ENCODE measurements at places on chromosomes 12 and 14.
A peak's percentile ranks its signal among the peaks of the same experiment; 100 is the strongest.

DNA sequence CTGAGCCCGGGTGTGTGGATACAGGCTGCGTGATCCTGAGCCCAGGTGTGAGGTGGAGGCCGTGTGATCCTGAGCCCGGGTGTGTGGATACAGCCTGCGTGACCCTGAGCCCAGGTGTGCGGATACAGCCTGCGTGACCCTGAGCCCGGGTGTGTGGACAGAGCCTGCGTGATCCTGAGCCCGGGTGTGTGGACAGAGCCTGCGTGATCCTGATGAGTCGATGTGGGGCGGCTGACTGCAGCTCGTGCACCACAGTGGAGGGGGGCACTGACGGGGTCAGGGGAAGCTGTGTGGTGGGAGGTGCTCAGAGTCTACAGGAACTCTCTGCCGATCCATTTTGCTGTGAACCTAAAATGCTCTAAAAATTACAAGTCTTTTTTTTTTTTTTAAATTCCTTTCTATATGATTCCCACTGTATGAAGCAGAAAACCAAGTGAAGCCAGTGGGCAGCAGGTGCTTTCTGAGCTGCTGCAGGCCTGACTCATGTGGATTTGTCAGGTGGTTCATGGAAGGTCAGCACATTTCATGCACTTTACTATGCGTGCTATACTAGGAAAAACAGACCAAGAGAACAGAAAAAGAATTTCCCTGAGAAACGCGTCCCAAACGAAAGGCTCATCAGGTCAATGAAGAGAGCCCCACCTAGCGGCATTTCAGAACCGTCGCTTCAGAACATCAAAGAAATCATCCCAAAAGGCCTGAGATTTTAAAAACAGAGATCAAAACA lies 19.3 kb downstream of the BRF1 start:
- no peak for DNase-seq

GRCh38 chr14:31060253-31060875 lies 34.2 kb upstream of the STRN3 start:
- DNase-seq: no peak

GRCh38 chr12:6620137-6620884 lies 13.1 kb upstream of the CHD4 start:
- no peak for DNase-seq

DNA sequence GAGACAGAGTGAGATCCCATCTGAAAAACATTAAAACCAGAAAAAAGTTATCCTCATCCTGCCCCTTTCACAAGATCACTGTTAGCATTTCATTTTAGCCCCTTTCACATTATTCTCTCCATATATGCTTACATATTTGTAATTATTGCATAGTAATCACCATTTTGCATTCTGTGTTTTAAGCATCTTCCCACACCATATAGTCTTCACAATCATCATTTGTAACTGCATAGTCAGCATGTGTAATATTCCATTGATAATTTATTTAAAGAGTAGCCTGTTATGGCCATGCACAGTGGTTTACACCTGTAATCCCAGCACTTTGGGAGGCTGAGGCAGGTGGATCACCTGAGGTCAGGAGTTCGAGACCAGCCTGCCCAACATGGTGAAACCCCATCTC lies 11.8 kb downstream of the PAPLN start:
- DNase-seq: no peak

- no peak for DNase-seq
These were observed 142.0 kb downstream of the ETNK1 start for GRCh38 chr12:22766911-22767420.

DNA sequence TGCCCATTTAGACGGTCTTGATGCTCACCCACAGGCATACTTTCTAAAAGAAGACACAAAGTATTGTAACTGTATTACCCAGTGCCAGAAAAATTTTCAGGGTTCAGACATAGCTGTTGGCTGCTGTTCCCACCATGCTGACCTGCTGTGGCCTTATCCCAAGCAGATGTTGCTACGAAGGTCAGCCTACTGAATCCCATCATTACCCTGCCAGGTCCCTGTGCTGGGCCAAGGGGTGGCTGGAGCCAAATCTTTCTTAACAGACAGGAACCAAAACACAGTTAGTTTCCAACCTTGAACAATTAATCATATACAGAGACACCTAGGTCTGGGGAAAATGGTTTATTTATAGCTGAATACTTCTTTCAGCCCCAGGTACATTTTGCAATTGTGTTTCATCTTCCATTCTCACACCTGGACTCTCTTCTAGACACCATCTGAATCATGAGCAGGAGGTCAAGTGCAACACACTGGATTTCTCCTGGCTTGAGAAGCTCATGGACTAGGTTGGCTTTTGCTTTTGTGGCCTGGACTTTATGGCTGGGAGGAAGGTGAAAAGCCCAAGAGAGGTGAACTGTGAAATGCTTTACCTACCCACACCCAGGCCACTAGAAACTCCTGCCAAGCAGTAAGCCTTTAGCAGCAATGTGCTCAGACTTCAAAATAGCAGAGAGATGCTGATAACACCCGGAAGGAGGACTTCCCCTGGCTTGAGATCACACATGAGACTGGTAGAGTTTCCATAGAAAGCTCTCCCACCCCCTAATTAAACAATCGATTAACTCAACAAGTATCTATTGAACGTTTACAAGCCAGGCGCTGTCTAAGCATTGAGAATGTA lies 150.1 kb downstream of the SUDS3 start:
- no peak for DNase-seq

GRCh38 chr14:32710231-32710671 lies 228.4 kb upstream of the NPAS3 start:
- no peak for DNase-seq

GRCh38 chr12:25959071-25959961 lies 834 bp downstream of the RASSF8 start:
- DNase-seq: no peak

- DNase-seq: no peak
These were observed 241.5 kb downstream of the SNAPC1 start for GRCh38 chr14:62003701-62004100.

GRCh38 chr14:24422261-24422660 lies 7.2 kb downstream of the CBLN3 start:
- DNase-seq: no peak

DNA sequence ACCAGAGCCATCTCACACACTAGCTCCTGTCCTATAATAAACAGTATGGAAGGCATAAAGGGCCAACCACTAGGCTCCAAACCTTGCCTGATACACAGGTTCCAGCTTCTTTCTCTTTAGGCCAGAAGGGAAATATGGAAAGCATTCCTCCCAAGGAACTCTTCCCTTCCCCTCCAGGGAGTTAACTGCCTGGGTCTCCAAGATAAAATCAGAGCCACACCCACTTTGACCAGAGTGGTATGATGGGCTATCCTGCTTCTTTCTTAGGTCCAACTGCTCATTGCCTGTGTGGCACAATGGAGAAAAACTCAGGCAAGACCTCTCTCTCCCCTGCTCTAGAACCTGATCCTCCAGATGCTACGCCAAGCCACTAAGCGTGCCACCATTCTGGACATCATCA lies 2.1 kb downstream of the TSSK4 start:
- no peak for DNase-seq

- DNase-seq: no peak
These were observed 129.1 kb upstream of the PPFIA2 start for GRCh38 chr12:81888106-81888740.

GRCh38 chr14:34700622-34701130 lies 13.7 kb downstream of the CFL2 start:
- no peak for DNase-seq

DNA sequence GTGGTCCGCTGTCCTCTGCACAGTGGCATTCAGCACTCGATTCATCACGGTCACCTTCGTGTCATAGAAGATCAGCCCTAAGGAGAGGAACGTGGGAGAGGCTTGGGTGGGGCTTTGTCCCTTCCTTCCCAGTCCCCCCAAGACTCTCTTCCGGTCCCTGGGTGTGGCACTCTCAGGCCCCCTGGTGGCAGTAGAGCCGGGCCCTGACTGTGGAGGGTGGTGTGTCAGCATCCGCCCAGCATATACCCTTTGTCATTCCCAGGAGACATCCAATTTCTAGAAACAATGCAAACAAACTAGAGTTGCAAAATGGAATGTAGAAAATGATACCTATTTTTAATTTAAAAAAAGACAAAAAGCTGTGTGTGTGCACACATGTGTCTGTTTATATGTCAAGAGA lies 45.0 kb downstream of the TRAFD1 start:
- DNase-seq: no peak

DNA sequence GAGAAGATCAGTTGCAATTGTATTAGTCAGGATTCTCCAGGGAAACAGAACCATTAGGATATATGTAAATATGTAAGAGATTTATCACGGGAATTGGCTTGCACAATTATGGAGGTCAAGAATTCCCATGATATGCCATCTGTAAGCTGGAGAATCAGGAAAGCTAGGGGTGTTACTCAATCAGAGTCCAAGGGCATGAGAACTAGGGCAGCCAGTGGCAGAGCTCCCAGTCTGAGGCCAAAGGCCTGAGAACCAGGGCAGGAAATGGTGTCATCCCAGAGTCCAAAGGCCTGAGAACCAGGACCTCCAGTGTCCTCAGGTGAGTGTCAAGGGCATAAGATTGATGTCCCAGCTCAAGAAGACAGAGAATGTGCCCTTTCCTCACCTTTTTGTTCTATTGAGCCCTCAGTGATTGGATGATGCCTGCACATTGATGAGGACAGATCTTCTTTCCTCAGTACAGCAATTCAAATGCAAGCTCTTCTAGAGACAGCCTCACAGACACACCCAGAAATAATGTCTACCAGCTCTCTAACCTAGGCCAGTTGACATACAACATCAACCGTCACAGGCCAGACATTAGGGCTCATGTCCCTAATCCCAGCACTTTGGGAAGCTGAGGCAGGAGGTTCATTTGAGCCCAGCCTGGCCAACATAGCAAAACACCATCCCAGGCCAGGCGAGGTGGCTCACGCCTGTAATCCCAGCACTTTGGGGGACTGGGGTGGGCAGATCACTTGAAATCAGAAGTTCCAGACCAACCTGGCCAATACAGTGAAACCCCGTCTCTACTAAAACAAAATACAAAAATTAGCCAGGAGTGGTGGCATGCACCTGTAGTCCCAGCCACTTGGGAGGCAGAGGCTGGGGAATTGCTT lies 34.9 kb upstream of the ZNF740 start:
- no peak for DNase-seq

DNA sequence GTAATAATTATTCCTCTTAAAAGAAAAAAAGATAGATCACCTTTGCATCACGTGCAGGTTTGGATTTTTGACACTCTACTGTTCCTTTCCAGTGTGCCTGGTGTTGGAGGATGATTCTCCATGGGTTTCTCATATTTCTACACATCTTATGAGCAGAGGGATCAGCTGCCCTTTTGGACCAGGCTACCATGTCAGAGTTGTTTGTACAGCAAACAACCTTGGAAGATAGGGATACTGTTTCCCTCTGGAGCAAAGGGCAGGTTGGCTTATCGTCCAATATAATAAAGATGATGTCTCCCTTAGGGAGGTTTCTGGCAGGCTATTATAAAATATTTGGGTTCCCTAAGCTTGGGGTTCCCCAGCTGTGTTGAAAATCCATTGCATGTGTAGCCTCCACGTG lies 42.1 kb downstream of the DAO start:
- no peak for DNase-seq

DNA sequence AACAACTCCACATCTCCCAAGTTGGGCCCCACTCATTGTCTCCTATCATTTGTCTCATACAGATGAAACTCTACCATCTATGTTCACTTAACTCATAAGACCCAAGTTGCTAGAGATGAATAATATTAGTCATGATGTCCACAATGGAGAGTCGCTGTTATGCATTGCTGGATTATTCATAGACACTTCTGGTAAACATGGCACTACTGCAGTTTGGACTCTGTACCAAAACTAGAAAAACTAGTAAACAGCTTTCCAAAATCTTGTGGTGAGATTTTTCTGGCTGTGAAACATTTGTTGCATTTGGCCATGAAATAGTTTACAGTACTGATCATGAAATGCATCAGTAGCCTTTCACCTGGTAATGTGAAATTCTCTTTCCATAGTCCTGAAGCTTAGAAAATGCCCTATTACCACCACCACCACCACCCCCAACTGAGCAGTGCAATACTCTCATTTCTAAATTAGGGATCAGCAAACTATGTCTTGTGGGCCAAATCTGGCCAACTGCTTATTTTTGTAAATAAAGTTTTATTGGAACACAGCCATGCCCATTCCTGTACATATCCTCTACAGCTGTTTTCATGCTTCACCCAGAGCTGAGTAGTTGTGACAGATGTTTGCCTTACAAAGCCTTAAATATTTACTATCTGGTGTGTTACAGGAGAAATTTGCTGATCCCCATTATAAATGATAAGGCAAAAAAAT lies 236.5 kb downstream of the DPF3 start:
- no peak for DNase-seq

- no peak for DNase-seq
These were observed 39.6 kb downstream of the GPATCH2L start for GRCh38 chr14:76191297-76191696.

DNA sequence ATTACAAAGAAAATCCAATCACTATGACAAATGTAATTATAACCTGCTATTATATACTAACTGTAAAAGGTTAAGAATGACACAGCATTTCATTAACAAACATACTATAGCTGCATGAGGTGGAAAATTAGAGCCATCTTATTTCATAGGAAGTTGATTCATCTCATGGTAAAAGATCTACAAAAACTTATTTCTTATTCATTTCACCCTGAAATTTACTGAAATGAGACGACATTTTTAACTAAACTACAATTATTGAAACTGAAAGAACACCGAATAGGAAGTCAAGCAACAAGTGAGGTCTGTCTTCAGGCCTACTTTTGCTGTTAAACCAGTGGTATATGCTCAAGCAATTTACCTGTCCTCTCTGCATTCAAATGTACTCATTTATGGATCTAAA lies 87.2 kb downstream of the CEP83 start:
- DNase-seq: no peak

DNA sequence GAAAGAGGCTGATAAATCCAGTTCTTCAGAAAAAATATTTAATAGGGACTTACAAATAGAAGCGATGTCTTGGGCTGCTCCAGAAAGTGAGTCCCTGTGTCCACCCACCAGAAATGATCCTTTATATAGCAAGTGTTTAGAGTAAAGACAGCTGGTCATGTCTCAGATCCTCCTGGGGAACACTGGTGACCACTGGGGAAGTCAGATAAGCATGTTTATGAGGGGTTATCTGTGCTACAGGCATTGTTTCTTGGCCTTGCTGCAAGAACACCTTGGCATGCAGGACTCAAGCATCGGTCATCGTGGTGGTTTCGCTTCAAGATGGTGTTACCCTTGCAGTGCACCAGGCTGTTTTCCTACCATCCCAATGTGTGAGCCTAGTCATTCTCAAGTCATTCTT lies 27.2 kb downstream of the CPM start:
- no peak for DNase-seq

DNA sequence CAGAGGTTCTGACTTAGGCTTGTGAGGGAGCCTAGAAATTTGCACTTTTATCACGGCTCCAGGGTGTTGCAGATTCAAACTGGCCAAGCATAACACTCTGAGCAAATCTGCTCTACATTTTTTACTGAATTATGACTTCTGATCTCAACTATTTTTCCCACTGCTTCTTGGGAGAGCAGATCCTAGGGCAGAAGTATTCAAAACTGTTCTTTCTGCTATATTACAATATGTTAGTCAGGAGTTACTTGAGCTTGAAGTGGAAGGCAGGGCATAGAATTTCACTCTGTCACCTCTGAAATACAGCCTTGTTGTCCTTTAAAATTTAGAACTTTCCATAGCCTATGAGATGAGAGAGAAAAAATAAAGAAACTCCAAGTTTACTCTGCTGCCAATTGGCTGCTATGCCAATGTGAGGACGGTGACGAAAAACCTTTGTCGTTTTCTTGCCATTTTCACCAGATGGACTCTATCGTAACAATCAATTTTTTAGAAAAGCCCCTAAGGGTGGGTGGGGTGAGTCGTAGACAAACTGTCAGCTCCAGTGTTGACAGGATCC lies 16.4 kb upstream of the KERA start:
- DNase-seq: no peak

- no peak for DNase-seq
These were observed 83.7 kb upstream of the BTG1 start for GRCh38 chr12:92229381-92229780.

GRCh38 chr14:60561845-60562746 lies 53.1 kb downstream of the SIX6 start:
- peak; percentile 73 for DNase-seq

All from NCI-H345 (cell line).